ENCODE measurements at places on chromosomes 6 and 20.

DNA sequence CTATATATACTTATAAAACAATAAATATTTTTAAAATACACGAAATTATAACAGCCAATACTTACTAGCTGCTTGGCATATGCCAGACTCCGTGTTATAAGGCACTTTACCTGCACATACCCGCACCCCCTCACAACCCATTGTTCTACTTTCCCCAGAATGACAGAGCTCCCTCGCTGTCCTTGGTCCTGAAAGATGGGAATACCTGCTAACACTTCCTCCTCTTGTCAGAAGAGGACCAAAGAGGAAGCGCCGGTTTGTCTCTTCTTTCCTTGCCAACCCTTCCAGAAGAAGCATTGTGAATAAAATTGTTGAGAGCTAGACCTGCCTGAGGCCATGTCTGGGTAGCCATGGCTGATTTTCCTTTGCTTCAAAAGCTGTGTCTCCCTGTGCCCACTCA is 149.3 kb downstream of the PTPRT start:
- DNase-seq: no peak

GRCh38 chr20:50093240-50093639 is 19.7 kb downstream of the UBE2V1 start:
- DNase-seq: no peak

DNA sequence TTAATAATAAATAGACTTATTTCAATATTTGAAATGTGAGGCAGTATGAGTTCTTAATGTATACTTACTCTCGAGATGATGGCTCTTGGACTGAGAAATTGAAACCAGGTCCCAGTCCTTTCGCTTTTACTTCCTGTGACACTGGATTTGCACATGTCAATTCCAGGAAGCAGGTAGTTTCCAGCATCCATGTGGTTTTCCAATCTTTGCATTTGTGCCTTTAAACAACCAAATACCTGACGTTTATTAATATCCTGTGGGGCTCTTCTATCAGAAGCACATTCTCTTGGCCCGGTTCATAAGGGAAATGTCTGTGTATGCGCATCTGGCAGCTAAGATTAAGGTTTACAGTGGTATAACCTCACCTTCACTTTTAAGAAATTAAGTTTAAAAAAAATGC is 13.1 kb downstream of the UTRN start:
- DNase-seq: no peak

DNA sequence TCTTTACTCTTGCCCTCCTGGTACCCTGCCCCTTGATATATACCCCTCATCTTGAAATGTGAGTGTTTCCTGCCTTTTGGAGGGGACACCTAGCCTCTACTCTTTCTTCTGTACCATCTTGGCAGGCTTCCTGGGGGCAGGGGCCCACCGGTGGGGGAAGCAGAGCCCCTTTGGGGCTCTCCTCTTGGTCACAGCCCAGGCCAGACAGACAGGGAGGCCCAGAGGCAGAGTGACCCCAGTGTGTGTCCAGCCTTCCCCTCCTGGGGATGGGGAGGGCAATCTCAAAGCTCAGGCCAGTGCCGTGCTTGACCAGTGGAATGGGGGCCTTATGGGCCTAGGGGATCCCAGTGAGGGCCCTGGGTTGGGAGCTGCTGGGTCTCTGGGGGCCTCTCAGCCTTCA is 3.6 kb downstream of the ADAM33 start:
- DNase-seq: no peak

- DNase-seq: peak; percentile 84
Observed at GRCh38 chr6:170388113-170388512, 81.6 kb downstream of the FAM120B start.

DNA sequence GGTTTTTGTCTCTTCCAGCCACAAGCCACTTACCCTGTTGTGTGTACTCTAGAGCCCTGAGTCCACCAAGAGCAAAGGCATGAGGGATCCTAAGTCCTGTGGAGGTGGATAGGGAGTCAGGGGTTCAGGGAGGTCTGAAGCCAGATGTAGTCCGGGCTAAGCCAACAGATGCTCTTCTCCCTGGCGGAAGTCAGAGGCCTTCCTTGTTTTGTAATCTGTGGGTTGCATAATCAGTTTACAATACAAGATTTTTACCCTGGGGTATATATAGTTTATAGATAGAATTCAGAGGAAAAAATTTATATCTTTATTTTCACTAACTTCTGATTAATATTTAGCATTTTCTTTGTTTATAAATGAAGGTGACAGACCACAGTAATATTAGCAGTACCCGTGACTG is 9.2 kb downstream of the LAMP5 start:
- no peak for DNase-seq

DNA sequence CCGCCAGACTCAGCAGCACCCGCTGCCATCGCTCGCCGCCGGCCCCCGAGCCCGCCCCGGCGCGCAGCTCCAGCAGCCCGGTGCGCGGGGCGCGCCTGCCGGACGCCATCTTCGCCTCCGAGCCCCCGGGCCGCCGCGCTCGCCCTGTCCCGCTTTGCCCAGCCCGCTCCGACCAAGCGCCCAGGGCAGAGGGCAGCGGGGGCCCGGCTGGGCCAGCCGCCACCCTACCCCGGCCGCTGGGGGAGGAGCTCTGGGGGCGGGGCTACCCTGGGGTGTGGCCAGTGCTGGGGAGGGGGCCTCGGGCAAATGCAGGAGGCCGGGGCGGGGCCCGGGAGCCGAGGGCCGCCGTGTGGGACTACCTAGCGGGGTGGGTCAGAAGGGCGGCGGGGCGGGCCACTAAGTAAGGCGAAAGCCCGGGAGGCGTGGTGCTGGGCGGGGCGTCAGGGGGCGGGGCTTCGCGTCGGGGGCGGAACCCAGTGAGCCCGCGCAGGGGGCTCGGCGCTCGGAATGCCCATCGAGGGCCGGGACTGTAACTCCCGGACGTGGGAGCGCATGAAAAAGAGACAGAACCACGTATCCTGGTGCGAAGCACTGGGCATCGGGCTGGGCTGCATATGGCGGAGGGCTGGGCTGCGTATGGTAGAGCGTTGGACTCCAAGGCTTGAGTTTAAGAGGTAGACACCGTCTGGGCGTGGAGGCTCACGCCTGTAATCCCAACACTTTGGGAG is at the start of gene SNTA1:
Gene SNTA1, minus strand, starts transcription at position 252 of the 728 bp plus-strand sequence. Its CDS starts 143 bp downstream, at position 109.
- peak; percentile 76 for DNase-seq

DNA sequence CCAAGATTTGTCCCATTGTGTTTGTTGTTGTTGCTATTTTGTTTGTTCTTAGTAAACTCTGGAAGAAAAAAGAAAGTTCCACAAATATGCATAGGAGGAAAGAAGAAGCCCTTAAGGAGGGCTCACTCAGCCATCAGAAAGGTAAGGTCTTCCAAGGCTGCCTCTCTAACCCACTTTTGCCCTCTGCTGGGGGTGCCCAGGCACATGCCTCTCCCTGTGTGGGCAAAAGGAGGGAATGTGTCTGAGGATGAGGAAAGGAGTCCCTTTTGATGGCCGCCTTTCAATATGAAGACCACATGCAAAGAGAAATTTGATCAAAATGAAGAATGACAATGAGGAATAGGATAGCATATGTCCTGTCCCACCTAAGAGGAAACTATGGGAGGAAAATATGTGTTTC is 248.2 kb upstream of the POU3F2 start:
- DNase-seq: no peak

DNA sequence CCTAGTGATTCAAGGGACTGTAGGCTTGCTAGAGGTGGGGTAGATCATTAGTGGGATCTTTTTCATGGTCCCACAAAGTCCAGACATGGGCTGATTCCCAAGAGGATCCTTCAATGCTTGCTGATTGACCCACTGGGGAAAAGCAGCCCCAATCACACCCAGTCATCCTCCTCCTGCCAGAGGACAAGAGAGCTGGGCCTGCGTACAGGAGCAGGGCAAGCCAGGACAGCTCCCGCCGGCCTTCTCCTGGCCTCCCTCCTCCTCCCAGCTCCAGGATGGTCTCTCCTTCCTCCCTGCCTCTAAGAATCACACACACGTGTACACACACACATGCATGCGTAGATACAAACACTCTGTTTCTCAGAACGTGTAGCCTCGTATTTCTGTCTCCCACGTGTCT is 27.0 kb downstream of the KCNK15 start:
- no peak for DNase-seq

- no peak for DNase-seq
Observed at GRCh38 chr20:62707921-62708521, 615 bp upstream of the NTSR1 start.

GRCh38 chr6:161198176-161198575 is 75.7 kb downstream of the AGPAT4 start:
- DNase-seq: peak; percentile 67

DNA sequence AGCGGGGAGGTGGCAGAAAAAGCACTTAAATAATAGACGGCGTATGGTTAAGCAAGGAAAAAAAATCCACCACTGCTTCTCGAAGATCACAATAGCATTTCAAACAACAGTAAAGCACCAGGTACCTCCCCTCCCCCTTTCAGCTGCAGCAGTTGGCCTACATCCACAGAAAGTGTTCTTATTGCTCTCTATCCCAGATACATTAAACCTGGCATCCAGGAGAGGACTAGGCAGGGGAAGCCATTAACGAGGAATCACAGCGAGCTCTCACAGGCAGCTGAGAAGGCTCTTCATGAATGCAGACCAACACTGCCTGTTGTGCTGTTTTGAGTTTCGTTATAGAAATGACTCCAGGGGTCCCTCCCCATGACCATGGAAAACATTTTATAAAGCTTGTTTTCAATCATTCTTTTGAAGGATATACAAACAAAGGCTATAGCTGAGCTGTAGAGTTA is 11.8 kb downstream of the FYN start:
- no peak for DNase-seq

DNA sequence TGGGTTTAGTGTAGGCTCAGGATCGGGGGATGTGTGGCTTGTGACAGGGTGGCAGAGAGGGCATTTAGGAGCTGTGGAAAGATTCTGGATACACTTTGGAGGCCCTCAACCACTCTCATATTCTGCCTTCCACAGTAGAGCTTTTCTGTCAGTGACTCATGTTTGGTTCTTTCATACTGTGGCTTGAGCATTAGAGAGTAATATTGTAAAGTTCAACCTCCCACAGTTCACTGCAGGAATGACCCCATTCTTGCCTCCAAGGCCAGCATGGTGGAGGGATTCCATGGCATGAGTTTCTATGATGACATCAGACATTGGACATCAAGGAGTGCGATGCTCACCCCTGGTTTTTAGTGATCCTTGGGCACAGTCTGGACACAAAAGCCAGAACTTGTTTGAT is 50.9 kb downstream of the DTD1 start:
- peak; percentile 20 for DNase-seq

DNA sequence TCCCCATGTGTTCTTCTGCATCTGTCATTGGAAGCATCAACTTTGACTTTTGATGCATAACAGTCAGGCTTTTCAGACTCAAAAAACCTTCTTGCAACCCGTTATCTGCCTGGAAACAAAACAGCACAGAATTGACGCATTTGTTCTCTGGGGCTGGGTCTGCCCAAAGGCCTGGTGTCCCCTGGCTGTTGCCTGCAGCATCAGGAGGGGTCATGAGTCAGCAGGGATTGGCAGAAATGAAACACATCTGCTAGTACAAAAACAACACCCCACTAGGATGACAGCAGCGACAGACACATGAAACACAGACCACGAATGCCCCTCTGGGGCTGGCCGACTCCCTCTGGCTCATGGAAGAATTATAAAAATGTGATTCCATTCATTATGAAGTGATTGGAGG is 157.6 kb upstream of the INSM1 start:
- DNase-seq: peak; percentile 1

- DNase-seq: peak; percentile 71
Observed at GRCh38 chr20:62952373-62952967, at the start of gene SLC17A9. Gene SLC17A9 (plus strand): TSS chr20:62952709. CDS start chr20:62952831, 122 bp downstream.

DNA sequence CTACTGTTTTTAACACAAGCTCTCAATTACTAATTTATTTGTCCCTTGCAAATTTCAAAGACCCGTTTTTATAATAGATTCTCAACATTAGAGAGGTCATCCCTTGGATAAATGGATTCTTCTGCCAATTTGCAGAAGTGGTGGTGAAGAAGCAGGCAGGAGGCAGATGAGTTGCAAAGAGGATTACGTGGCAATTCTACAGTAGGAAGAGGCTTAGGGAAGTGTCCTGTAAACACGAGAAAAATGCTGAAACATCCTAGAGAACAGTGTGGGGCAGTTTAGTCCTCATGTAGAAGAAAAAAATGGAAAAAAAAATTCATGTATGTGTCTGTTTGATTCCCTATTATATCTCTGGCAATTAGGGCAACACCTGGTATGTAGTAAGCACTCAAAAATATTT is 87.6 kb downstream of the BMP2 start:
- DNase-seq: no peak

DNA sequence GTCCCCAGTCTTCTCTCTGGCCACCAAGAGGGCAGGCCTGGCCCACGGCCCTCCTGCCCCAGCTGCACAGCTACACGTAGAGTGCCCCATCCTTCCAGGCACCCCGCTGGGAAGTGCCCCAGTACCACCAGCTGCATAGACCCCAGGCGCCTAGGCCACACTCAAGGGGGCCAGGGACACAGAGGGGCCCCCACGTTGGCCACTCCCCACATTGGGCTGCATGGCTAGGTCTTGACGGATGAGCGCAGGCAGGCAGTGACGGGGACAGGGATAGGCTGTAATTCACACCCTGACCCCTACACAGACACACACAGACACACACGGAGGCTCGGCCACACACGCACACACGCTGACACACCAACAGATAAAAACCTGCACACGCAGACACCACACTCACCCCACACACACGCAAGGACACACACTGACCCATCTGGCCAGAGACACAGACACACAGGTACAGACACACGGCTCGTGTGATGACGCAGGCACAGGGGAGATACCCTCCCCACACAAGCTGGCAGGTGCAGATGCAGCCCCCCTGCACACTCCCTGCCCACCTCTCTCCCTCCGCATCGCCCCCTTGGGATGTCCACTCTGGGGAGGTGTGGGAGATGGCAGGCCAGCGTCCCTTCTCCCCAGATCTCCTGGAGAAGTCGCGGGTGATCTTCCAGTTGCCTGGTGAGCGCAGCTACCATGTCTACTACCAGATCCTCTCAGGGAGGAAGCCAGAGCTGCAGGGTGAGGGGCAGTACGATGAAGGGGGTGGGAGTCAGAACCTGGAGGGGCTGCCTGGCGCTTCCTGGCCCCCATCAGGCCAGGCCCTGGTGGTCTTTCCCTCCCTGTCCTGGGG is 30.0 kb downstream of the MYH7B start:
- no peak for DNase-seq

DNA sequence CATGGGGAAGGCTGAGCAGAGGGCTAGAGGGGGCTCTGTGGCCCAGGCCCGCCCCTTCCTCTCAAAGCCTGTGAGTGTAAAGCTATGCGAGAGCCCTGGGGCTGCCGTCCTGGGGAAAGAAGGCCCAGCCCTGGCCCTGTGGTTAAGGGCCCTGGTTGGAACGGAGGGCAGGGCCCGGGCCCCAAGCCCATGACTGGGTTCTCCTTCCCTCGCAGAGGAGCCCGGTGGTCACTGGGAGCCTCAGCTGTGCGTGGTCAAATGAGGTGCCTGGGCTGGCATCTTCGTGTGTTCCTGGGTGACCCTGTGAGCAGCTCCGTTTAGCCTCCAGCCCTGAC is 56.0 kb downstream of the SMOC2 start:
- no peak for DNase-seq

GRCh38 chr6:42101186-42101657 is 41.2 kb downstream of the C6orf132 start:
- peak; percentile 43 for DNase-seq

- DNase-seq: no peak
Observed at GRCh38 chr6:32835167-32835893, 3.2 kb downstream of the TAP2 start.

Measured in AG10803 (cell line).